Activated CD4-positive, alpha-beta memory T cell treated with anti-CD3 and anti-CD28 coated beads for 36 hours (primary cell): ENCODE measurements at places on chromosomes 5 and 9.

- DNase-seq = peak; percentile 42
Observed at GRCh38 chr5:32283539-32284377, 29.0 kb downstream of the MTMR12 start.

DNA sequence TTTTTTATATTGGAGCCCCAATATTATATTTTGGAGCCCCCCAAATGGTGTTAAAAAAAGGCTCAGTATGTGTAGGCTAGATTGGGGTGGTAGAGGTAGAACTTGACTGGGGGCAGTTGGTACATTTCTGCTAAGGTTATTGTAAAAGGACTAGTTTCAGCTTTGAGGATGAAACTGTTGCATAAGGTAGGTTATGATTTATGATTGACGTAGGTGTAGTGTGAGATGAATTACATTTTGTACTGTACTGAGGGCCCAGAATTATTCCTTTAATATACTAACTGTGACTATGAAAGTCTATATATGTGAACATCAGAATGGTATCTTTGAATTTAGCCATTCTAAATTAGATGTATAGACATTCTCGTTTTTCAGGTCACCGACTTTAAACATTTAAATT, 3.6 kb downstream of the RIC1 start:
- DNase-seq = no peak

- DNase-seq = no peak
Observed at GRCh38 chr5:88792144-88792840, 90.7 kb downstream of the MEF2C start.

GRCh38 chr5:34533582-34534522, 122.3 kb upstream of the RAI14 start:
- peak; percentile 48 for DNase-seq

- no peak for DNase-seq
Observed at GRCh38 chr5:180467028-180467975, 26.9 kb upstream of the CNOT6 start.

GRCh38 chr5:82664732-82665131, 386.6 kb upstream of the RPS23 start:
- no peak for DNase-seq

GRCh38 chr9:6051511-6051950, 36.1 kb upstream of the RANBP6 start:
- DNase-seq = no peak

- DNase-seq = no peak
Observed at GRCh38 chr5:134944630-134945029, 23.1 kb upstream of the CATSPER3 start.

DNA sequence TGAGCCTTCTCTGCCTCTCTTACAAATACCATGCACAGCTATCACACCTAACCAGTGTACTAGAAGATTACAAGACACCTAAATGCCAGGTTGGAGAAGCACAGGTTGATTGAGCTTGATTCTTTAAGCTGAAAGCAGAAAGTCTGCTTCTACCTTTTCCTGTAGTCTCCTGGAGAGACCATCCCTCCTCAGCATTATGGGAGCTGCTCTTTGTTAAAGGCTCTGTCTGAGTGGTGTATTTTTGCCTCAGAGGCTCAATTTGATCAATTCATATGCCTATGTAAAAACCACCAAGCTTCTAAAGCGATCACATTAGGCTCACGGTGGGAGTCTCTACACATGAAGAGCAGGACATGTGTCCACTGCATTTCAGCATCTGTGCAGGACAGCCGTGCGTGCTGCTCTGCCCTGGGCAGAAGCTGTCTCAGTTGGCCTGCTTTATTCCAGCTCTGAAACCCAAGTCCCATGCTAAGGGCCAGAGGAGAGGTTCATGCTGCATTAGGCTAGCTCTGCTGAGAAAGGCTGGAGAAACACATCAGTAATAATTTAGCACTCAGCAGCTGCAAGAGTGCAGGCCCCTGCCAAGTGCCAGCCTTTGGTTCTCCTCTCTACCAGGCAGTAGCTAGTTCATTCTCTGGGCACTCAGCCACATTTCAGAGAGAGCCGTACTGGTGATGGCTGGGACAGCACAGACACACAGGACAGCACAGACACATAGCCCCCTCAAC, 41.7 kb downstream of the TMEM167A start:
- DNase-seq = no peak

- no peak for DNase-seq
Observed at GRCh38 chr5:15598294-15598902, 98.4 kb downstream of the FBXL7 start.
